SK-N-DZ (cell line): ENCODE measurements at places on chromosomes 1 and 21.

DNA sequence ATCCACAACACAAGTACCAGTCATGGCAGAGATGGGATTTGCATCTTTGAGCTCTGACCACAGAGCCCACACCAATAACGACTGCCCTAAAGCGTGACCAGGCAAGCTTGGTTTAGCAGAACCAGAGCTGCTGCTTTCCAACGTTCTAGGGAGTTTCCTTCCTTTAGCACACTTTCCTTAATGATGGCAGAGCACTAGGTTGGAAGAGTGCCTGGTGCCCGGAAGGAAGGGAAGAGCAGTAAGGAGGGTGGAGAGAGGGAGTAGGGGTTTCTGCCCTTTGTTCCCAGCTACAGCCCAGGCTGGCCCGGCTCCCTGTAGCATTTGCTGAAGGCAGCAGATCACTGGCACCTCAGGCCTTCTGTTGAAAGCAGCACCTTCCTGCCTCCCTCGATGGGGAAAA is 6.1 kb upstream of the EVA1C start:
- no peak for DNase-seq

DNA sequence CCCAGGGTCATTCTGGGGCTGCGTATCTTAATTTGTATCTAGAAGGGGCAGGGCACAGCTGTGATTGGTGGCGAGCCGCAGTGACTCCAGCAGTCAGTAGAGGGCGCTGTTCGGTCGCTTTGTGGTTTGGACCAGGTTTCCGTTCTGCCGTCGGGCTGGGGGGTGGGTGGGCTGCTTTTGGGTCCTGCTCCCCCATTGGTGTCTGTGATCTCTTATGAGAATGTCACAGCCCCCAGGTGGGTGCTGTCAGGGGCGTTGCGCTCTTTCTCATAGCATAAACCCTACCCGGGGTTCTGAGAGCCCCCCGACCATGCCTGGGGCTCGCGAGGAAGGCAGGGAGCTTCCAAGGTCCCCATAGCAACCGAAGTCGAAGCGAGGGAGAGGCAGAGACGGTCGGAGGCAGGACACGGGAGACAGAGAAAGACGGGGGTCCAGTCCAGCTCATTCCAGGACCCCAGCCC is 5.4 kb downstream of the TFF3 start:
- DNase-seq = no peak

- DNase-seq = peak; percentile 86
These were observed 625.8 kb downstream of the BRINP3 start for GRCh38 chr1:189851806-189852367.

DNA sequence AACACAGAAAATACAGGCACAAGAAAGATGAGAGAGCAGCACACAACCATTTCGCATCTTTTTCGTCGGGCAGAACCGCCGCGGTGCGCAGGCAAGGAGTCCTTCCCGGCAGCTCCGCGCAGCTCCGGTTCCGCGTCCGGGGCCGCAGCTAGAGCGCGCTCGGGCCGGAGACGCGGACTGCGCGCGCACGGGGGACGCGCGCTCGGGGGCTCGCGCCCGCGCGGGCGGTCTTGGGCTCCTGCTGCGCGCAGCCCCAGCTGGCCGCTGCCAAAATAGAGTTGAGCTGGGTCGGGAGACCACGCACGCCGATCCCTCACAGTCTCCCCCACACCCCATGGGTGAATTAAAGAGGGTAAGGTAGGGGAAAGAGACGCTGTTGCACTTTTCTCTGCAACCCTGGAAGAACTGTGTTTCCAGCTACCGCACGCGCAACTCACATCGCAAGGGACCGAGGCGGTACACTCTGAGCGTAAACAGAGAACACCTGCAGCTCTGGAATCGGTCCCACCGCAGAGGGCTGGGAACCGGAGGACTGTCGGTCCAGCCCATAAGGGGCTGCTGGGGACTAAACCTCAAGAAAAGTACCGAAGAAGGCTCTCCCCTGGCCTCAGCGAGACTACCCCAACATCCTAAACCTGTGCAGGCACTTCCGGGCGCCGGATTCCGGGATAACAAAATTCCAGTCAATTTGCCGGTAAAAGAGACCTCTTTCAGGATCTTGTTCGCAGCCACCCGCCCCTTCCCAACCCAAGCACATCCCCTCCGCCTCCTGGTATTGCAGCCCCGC is 1.7 kb downstream of the NR5A2 start:
- DNase-seq = no peak

- no peak for DNase-seq
These were observed 648.5 kb upstream of the PKN2 start for GRCh38 chr1:88035578-88035977.

DNA sequence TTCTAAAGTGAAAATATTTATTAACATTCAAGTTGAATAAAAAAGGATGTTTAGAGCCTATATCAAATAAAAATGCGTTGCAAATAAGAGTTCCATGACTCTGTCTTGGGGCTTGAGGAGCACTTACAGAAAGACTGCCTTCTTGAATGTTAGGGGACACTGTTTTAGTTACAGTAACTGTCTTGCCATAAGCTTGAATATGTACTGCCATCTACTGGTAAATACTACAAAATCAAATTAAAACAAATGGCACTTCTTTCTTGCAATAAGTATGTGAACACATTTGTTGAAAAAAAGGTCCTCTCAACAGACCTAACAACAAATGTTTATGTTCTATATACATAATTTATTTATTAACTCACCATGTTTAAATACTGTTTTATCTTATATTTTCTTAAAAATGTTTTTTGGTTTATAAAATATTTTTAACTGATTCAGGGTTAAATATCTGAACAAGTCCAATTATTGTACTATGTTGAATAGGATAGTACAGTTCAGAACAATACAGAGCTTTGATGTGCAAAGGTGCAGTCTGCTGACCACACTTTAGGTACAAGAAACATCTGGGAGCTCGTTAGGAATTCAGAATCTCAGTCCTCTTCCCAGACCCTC is 199.5 kb downstream of the LRRIQ3 start:
- peak; percentile 52 for DNase-seq

DNA sequence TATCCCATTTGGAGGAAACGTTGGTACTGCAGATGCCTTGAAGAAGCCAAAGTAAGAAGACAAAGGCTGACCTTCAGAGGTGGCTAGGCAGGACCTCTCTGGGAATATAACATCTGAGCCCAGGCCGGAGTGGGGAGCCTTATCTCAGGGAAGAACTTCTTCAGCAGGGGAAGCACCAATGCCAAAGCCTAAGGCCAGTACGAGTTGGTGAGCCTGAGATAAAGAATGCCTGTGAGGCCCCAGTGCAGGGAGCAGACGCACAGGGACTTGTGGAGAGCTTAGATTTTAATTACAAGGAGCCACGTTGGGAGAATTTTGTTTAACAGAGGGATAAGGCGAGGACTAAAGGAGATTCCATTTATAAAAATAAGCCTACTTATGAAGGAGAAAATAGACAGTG is 468.8 kb upstream of the RUNX1 start:
- no peak for DNase-seq

GRCh38 chr1:2451741-2452140 is 24.3 kb upstream of the PLCH2 start:
- no peak for DNase-seq

- DNase-seq = peak; percentile 88
These were observed 75.4 kb downstream of the ABCA4 start for GRCh38 chr1:94045465-94046056.

DNA sequence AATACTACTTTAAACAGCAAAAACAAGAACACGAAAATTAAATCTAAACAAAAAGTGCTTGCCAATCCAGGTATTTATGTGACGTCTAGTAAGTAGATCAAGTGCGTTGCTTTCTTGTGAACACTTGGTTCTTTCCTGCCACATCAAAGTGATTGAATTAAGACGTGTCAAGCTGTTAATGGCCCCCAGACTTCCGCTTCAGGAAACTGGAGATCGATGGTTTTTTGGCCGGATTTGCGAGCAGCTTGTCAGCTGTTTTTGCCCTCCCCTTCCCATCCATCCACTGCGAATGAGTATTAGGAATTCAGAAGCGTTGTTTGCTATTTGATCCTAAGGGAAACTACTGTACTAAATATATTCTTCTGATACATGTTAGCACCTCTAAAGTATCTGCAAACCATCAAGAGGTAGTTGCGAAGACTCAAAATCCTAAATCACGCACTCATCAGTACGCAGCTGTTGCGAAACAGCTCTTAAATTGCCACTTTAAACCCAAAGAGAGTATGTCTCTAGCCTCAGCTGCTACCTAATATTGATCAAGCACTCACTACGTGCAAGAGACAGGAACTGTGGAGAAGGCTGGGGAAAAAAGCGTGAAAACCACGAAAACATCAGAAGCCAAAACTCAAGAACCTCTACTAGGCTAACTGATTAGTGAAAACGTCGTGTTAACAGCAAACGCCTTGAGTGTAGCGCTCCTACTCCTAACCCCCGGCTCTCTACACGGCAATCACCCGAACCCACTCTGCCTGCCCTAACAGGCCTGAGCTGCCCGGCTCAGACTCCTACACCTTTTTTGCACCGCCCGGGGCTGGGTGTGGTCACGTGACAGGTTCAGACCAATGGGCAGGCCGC is 473 bp upstream of the BRDT start:
- DNase-seq = no peak

- DNase-seq = no peak
These were observed 1234.6 kb upstream of the ADGRL2 start for GRCh38 chr1:80566123-80566522.

DNA sequence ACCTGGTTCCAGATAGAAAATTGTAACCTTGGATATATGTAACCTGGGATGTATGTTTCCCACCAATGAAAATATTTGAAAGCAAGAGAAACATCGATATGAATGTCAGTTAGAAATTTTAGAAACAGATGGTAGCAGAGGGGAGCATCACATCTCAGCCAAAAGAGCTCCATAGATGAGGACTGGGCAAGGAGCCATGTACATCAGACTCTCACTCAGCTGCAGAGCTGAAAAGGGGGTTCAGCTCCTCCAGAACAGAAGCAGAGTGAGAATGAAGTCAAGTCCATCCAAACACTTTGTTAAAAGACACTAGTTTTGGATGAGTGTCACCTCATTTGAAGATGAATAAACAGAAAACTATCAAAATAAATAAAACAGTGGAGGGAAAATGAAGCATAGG is 202.4 kb downstream of the HMCN1 start:
- DNase-seq = no peak

DNA sequence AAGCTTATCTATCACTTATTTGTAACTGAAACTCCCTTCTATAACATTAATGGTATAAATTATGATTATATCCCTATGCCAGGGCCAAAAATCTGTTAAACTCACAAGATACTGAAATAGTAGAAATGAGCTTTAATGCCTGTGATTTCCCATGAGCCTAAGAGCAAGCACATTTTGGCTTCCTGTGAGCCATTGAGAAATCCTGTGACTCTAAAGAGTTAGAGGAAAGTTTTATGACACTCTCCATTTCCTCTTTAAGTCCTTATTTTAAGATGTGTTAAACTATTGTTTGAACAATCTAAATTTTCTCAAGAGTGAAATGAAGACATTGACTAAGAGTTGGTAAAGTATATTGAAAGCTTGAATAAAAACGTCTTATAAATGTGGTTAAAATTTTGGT is 45.6 kb downstream of the SUCO start:
- DNase-seq = no peak

DNA sequence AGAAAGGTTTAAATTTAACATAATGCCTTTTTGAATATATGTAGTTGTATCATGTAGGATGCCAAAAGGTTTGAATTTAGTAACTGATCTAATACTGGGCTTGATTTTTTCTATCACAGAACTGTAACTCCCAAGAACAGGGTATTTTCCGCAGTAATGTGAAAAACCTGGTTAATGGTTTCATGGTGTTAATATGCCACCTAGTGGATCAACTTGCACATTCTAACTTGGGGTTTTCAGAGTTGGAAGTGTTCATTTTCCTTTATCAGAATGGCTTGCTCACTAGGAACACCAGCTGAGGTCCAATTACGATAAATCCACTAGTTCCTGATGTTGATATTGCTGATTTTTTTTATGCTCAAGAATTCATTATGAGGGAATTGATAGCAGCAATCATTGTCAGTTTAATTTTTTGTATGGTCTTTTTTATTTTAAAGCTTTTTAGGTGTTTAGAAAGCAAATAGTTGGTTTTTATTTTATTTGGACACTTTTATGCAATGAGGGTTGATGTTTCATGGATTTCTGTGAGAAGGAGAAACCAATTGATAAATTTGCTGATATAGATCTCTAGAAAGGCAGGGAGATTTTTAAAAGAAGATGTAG is 157.2 kb downstream of the PLA2G4A start:
- peak; percentile 54 for DNase-seq

DNA sequence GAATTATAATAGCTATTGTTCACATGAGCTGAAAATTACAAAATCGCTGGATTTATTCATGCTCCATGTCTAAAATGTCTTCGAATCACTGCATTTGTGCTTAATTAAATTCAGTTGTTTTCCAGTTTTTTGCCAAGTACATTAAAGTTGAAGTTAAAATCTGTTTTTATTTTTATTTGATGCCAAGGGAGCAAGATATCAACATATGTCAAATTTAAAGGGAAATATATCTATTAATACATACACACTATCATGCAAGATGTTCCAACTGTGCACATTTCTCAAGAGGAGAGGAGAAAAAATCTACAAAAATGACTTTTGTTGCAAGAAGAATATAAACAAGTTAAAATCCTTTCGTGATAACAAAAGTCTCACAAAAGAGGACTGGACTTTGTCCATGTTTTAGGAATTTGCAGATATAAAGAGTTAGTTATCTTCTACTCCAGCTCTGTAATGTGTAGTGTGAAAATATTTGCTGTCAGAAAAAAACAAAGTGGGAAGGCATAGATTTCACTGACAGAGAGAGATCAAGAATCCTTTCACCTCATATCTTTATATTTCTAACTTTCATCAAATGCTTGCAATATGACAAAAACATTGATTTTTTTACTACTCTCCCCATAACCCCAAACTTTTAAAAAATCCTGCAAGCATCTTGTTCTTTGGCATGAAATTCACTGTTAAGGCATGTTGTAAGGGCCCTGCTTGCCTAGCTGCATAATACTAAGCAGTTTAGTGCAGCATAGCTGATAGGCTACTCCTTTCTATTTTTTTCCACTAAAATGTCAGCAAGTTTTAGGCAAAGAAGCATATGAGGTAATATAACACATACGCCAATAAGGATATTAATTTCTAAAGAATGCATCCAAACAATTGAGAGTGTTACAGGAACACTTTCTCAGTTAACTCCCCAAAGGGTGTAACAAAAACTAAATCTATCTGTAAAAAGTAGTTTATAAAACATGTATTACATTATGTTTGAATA is 340.2 kb upstream of the ADAMTS5 start:
- no peak for DNase-seq

DNA sequence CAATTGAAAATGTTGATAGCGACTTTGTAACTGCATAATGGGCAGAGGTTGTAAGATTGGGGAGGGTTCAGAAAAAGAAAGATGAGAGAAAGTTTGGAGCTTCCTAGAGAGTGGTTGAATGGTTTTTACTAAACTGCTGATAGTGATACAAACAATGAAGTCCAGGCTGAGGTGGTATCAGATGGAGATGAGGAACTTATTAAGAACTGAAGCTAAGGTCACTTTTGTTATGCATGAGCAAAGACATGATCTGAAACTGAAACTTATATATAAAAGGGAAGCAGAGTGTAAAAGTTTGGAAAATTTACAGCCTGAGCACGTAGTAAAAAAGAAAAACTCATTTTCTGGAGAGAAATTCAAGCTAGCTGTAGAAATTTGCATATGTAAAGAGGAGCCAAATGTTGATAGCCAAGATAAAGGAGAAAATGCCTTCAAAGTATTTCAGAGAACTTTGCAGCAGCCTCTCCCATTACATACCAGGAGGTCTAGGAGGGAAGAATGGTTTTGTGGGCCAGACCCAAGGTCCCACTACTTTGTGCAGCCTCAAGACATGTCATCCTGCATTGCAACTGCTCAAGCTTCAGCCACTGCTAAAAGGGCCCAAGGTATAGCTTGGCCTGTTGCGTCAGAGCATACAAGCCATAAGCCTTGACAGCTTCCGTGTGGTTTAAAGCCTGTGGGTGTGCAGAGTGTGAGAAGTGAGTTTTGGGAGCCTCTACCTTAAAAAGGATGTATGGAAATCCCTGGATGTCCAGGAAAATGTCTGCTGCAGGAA is 843.9 kb downstream of the AMY1C start:
- no peak for DNase-seq
